Stimulated activated CD8-positive, alpha-beta memory T cell treated with anti-CD3 and anti-CD28 coated beads, Interleukin-15, amount 100 ng/mL, for 24 hours (primary cell): ENCODE measurements at places on chromosomes 5 and 9.

GRCh38 chr5:60387051-60387440, 312.9 kb downstream of the DEPDC1B start:
- DNase-seq, result no peak

DNA sequence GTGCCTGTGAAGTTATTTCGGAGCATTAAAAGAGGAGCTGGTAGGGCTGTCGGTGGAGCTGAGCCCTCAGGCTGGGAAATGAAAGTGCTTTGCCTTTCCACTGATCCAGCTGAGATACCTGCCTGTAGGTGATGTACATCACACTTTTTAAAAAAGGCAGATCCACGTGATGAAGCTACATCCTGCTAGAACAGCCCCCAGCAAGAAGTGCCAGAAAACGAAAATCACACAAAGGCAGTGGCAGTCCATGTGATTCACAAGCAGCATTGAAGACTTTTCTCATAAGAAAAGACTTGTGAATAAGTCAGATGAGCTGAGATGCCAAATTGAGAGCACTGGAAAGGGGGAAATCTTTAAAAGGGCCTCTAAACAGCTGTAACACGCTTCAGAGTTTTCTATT, 765.1 kb downstream of the PTPRD start:
- no peak for DNase-seq

DNA sequence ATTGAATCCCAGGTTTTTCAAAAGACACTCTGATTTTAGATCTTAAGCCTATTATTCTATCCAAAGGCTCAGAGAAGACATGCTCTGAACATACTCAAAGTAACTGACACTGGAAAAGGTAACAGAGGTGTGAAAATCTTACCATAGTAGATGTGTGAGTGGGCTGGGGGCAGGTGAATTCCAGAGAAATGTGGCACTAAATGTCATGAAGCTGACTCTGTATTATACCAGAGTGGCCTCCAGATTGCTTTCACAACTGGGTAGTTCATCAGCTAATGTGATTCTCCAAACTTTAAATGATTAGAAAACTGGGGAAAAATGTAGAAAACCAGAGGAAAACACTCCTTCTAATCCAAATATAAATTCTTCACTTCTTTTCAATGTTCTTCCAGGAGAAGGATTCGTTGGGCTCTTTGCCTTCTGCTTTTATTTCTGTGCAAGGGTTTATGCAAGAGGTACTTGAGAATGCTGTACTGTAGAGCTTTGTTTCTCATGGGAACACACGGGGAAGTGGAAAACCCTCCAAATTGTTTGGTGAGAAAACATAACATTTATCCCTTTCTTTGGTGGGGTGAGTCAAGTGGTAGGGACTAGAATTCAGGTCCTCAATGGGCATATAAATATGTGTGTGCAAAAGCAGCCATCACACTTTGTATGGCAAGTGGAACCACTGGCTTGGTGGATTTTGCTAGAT, at the start of gene SCGB3A2:
TSS of gene SCGB3A2 (plus strand) at position 646 of the 694 bp plus-strand sequence. CDS start 93 bp downstream, outside the sequence.
- DNase-seq, result no peak

GRCh38 chr9:24464319-24464951, 81.3 kb downstream of the IZUMO3 start:
- no peak for DNase-seq

DNA sequence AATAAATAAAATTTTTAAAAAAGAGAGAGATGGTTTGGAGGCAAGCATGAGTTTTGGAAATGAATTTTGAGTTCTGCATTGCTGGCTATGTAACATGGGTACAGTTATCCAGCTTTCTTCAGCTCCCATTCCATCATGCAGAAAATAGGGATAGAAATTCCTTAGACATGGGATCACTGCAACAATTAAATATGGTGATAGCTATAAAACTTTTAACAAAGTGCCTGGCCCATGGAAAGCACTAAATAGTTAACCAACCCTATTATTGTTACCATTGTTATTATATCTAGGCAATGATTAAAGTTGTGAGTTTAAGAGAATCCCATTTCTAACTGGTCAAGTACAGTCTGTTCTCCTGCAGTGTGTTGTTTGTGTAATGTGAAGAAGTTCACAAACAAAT, 115.4 kb upstream of the GAS1 start:
- DNase-seq, result no peak

DNA sequence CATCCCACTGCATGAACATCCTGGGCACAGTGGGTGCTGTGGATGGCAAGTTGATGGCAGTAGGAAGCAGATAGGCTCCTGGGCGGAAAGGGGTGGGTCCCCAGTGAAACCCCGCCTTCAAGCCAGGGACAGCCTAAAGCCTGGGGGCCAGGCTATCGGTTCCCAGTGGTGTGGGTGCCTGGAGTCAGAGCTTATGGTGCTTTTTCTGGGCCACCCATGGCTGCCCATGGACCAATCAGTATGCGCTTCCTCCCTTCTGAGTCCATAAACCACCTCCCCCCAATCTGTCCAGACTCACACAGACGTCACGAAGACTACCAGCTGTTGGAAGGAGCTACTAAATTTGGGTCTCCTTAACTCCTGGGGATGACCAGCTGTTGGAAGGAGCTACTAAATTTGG, 17.5 kb upstream of the ECPAS start:
- no peak for DNase-seq

DNA sequence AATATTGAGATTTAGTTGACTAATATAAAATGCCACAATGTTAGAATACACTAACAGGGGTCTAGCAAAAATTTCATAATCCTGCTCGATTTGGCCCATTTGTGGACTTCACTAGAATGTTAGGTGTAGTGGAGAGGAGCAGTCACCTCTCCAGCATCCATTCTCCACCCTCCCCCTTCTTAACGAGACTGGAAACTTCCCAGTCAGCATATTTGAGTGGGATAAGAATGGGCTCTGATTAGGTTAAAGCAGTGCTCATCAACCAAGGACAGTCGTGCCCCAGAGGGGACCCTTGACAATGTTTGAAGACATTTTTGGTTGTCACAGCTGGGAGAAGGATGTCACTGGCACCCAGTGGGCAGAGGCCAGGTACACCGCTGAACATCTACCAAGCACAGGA, 46.7 kb downstream of the FANCC start:
- DNase-seq, result no peak

GRCh38 chr5:153755913-153756500, 265.5 kb downstream of the GRIA1 start:
- DNase-seq, result no peak

GRCh38 chr5:61687371-61687770, 355.3 kb downstream of the ZSWIM6 start:
- DNase-seq, result no peak

DNA sequence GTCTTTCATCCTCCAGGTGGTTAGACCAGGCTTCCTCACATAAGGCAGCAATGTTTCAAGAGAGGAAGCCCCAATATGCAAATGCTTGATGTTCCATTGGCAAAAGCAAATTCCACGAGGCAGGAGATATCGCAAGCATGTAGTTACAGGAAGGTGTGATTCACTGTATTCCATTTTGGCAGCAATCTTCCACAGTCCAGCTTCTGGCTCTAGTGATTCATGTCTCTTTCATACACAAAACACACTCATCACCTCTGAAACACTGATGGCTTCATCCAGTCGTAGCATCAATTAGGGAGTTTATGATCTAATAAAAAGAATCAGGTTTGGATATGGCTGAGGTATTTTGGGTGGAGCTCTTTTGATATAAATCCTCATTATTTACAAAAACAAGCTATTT, 552.2 kb upstream of the RIOK2 start:
- DNase-seq, result no peak

DNA sequence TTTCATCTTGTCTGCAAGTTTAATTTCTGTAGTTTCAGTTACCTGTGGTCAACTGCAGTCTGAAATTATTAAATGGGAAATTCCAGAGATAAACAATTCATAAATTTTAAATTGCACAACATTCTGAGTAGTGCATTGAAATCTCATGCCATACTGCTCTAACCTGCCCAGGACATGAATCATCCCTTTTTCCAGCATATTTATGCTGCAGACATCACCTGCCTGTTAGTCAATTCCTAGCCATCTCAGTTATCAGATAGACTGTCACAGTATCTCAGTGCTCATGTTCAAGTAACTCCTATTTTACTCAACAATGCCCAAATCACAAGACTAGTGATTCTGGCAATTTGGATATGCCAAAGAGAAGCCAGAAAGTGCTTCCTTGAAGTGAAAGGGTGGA, 223.0 kb upstream of the GRIA1 start:
- DNase-seq, result no peak

DNA sequence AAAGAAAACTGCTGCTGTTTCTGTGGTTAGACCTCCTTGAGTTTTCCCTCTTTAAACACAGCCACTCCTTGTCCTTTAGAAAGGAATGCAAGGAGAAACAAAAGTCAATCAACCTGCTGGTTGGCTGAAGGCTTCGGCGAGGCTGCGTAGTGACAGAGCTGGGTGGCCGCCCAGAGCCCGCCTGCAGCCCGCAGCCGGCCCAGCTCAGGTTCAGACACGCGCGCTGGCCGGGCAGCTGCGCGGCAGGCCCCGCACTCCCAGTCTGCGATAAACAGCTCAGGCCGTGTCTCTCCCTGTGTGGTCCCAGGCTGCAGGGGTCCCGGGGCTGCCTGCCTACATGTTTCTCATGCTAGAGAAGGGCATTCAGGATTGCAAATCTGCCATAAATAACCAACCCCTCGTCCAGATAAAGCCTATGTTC, 115.4 kb downstream of the HSD17B3 start:
- no peak for DNase-seq

GRCh38 chr5:163917747-163918146, 412.3 kb downstream of the MAT2B start:
- no peak for DNase-seq

GRCh38 chr5:168072665-168073064, 218.8 kb upstream of the WWC1 start:
- DNase-seq, result no peak

DNA sequence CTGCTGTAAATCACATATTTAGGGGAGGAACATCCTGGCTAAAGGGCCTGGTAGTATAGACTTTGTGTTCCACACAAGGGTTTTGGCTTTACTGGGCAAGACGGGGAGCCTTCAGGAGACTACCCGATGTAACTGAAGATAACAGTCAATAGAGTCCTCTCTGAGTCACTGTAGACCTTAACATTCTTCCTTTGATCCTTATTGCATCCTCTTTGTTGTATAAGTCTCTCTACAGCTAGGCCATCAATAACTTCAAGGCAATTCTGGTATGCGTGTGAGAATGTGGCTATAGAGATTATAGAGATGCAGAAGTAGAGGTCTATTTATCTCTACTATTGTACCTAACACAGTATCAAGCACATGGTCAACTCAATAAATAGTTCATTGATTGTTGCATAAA, 67.3 kb upstream of the STK32A start:
- no peak for DNase-seq

GRCh38 chr5:10743526-10743925, 17.5 kb downstream of the DAP start:
- DNase-seq, result no peak

- no peak for DNase-seq
Observed at GRCh38 chr9:70578720-70579119, 164.3 kb upstream of the KLF9 start.

DNA sequence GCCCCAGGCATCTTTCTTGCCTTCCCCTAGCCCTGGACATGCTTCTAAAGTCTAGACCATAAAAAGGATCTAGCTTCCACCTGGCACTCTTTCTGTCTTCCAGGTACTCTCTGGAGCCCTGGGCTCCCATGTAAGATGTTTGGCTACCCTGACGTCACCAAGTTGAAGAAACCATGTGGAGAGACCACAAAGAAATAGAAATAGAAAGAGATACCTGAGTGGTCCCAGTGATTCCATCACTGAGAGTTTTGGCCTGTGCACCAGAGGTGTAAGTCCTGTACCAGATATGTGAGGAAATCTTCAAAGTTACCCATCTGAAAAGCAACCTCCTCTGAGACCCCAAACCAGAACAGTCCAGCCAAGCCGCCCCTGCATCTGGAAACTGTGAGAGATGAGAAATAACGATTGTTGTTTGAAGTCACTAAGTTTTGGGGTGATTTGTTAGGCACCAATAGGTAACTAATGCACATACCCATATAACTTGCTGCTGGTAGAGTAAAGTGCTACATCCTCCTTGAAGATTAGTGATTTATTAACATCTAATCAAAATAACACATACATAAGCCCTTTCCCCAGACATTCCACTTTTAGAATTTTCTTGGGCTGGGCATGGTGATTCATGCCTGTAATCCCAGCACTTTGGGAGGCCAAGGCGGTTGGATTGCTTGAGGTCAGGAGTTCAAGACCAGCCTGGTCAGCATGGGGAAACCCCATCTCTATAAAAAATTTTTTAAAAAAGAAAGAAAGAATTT, 85.7 kb upstream of the LHFPL2 start:
- DNase-seq, result no peak

- DNase-seq, result no peak
Observed at GRCh38 chr5:120604884-120605283, 140.8 kb downstream of the PRR16 start.

DNA sequence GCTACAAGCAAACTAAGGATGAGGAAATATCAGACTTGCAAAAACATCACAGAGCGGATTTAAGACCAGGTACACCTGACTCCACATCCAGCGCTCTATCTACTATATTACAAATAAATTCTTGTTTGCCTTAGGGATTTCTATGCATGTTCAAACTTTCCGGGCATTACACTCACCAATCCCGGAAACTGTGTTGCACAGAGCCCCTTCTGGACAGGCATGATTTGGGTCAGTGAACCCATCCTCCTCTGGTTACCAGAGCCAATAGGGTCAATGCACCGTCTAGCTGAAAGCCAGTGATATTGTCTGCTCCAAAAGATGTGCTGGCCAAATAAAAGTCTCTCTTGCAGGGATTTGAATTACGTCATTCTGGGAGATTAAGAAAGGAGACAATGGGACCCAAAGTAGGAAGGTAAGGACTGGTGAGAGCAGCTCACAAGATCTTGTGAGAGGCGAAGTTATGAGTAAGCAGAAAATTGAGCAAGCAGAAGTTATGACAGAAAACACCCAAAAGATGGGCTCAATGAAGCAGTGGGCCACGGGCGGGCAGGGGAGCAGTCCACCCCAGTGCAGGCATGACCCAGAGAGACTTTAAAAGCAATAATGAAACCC, 155.8 kb upstream of the RAI14 start:
- DNase-seq, result no peak

DNA sequence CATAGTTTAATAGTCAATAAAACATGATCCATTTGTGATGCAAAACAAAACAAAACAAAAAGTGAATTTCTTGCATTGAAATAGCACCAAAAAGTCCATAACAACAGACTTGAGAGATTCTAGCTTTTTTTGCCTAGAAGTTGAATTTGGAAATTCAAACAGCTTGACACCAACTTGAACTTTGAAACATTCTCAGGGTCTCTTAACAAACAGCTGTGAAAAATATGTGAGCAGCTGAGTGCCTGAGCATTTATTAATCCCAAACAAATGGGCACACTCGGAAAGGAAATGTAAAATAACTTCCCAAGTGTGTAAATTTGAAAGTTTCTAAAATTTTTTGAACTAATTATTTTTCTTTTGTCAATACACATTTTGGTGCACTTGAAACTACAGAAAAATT, 56.0 kb upstream of the HMHB1 start:
- no peak for DNase-seq

DNA sequence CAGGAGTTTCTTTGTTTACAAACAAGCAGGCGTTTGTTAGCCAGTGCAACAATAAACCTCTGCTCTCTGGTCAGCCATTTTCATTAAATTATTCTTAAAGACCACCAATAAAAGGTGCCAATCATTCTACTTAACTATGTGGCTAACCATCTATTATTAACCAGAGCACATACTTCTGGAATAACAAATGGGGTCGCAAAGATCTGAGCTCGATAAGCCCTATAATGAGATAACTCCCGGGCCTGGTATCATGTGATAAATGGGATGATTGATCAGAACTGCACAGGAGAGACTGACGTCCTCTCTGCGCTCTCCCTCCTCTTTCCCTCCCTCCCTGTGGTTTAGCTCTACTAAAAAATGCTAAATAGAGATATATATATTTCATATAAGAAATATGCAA, 488.2 kb downstream of the NTRK2 start:
- DNase-seq, result no peak
